ENCODE measurements at places on chromosomes 7 and 10. TPM values are rescaled to one million over a fixed set of nuclear protein-coding genes. Genes with fewer than 3 reads are reported as not detected.

The EGFR gene
- total RNA-seq: not detected

The RET gene
- 0.24 TPM for total RNA-seq

The SCART1 gene
- 1.4 TPM for total RNA-seq

GRCh38 chr10:21090609-21091082, 193.5 kb upstream of the NEBL start:
- H3K27me3 ChIP-seq: no peaks in the 10 kb centered on the region
- H3K4me3 ChIP-seq: no peak overlapping the region
- H3K27ac ChIP-seq: no peak overlapping the region
- H3K36me3 ChIP-seq: no peaks in the 10 kb centered on the region

The SPDYE6 gene
- total RNA-seq: not detected

GRCh38 chr10:98170249-98171117, 36.0 kb downstream of the R3HCC1L start:
- no peak for DNase-seq
- no peaks in the 10 kb centered on the region for H3K4me1 ChIP-seq
- no peak overlapping the region for H3K27ac ChIP-seq
- no peak overlapping the region for H3K4me3 ChIP-seq

- no peak overlapping the region for H3K4me3 ChIP-seq
- H3K27ac ChIP-seq: no peak overlapping the region
- no peaks in the 10 kb centered on the region for H3K27me3 ChIP-seq
- no peaks in the 10 kb centered on the region for H3K36me3 ChIP-seq
- no peak for DNase-seq
- no peaks in the 10 kb centered on the region for H3K4me1 ChIP-seq
Measured at GRCh38 chr10:28954211-28954610, 276.9 kb downstream of the BAMBI start.

DNA sequence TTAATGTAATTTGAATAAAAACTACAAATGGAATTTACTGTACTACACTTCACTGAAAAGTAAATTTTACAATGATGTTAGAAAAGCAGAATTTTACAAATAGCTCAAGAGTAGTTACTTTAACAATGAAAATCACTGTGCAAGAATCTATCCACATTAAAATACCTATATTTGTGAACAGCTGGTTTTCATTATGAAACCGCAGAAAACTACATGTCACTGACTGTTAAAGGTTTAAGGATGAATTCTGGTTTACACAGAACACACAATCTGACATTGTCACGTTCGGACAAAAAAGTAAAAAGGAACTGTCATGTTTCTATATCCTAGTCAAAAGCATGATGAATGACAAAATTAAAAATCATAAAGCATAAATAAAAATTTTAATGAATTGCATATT, 415.3 kb upstream of the PRKCQ start:
- no peaks in the 10 kb centered on the region for H3K27me3 ChIP-seq
- no peak overlapping the region for H3K27ac ChIP-seq
- peaks cover 7% of the 10 kb centered on the region for H3K4me1 ChIP-seq
- no peak overlapping the region for H3K4me3 ChIP-seq
- no peak for DNase-seq
- H3K36me3 ChIP-seq: no peaks in the 10 kb centered on the region

GRCh38 chr10:119669975-119670640, 18.9 kb downstream of the BAG3 start:
- no peak overlapping the region for H3K27ac ChIP-seq
- peaks cover 18% of the 10 kb centered on the region for H3K4me1 ChIP-seq
- H3K36me3 ChIP-seq: peaks cover 21% of the 10 kb centered on the region
- no peak overlapping the region for H3K4me3 ChIP-seq

The CCDC126 gene
- total RNA-seq: 5.9 TPM
